ENCODE measurements at places on chromosomes 3 and 15.

- DNase-seq: no peak
Measured at GRCh38 chr3:186360779-186361178, 1.3 kb downstream of the DGKG start.

GRCh38 chr3:188926111-188926510 is 245.7 kb upstream of the TPRG1 start:
- DNase-seq: no peak

- no peak for DNase-seq
Measured at GRCh38 chr3:149702691-149703441, 45.0 kb upstream of the WWTR1 start.

GRCh38 chr3:56012721-56013120 is 455.5 kb downstream of the ERC2 start:
- DNase-seq: no peak

DNA sequence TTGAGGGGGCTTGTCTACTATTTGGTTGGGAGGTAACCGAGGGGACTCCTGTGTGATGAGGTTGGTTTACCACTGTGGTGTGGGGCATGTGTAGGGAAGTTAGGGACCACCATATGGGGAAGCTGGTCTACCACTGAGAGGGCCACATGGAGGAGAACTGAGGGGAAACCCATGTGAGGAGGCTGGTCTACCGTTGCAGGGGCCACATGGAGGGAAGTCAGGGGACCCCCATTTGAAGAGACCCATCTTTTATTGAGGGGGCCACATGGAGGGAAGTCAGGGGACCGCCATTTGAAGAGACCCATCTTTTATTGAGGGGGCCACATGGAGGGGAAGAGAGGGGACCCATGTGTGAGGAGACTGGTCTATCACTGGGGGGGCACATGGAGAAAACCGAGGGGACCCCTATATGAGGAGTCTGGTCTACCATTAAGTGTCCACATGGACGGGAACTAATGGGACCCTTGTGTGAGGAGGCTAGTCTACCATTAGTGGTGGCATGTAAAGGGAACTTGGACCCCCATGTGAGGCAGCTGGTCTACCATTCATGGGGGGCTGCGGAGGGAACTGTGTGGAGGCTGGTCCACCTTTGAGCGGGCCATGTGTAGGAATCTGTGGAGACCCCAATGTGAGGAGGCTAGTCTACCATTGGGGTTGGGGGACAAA is 165.5 kb downstream of the FBLN2 start:
- no peak for DNase-seq

GRCh38 chr15:63908281-63908680 is 74.5 kb upstream of the HERC1 start:
- DNase-seq: no peak

- DNase-seq: no peak
Measured at GRCh38 chr3:122052968-122053367, 2.2 kb upstream of the CD86 start.

DNA sequence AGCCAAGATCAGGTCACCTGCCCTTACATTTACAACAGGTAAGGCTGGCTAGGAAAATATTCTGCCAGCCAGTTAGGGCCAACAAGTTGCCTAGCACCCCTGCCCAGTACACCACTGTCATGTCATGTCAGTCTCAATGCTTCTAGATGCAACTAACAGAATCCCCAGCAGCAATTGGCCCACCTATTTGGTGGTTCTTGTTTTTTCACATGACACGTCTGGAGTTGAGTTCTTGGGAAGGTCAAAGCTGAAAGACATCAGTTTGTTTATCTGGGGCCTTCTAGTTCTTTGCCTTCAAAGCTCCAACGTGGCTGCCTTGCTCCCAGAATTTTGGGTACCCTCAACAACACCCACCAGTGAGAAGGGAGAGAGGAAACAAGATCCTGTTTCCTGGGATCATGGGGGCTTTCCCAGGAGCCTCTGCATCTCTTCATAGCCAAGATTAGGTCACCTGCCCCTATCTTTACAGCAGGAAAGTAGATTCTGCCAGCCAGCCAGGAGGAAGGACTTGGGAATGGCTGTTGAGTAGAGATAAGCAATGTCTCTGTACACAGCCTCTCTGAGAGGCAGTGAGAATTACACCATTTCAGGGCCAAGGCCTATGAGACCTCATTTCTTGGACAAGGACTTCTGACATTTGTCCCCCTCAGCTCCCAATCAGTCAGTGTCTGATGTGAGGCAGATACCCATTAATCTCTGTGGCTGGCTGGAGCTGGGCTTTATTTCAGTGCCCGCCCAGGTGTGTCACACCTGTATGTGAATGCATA is 8.6 kb downstream of the GPX1 start:
- DNase-seq: no peak

DNA sequence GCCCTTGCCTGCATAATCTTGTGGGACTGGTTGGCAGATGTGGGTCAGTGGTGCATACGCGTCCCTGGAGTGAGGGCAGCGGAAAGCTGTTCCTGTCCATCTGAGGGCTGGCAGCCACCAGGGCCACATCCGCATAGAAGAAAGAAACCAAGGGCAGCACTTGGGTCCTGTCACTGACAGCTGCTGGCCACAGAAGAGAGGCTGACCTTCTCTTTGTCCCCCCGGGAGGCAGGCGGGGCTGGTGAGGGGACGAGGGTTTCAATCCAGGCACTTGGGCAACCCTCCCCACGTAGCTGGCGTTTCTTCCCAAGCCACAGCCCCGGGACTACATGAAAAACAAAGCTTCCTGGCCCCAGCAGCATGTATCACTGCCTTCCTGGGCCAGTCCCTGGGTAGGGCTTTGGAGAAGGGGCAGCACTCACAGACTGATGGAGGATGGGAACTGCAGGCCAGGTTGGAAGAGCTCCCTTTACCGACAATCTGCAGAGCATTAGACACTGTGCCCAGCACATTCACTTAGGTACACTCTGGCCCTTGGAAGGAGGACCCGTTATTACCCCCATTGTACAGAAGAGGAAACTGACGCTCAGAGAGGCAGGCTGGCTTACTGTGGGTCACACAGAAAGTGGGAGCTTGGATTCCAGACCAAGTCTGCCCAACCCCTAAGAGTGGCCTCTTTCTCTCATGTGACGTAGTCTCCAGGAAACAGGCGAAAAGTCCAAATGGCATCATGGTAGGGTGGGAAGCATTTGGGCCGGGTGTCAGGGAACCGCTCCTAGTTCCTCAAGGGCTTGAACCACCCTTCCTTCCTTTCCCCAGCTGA is 78.8 kb upstream of the SLC6A6 start:
- DNase-seq: no peak

DNA sequence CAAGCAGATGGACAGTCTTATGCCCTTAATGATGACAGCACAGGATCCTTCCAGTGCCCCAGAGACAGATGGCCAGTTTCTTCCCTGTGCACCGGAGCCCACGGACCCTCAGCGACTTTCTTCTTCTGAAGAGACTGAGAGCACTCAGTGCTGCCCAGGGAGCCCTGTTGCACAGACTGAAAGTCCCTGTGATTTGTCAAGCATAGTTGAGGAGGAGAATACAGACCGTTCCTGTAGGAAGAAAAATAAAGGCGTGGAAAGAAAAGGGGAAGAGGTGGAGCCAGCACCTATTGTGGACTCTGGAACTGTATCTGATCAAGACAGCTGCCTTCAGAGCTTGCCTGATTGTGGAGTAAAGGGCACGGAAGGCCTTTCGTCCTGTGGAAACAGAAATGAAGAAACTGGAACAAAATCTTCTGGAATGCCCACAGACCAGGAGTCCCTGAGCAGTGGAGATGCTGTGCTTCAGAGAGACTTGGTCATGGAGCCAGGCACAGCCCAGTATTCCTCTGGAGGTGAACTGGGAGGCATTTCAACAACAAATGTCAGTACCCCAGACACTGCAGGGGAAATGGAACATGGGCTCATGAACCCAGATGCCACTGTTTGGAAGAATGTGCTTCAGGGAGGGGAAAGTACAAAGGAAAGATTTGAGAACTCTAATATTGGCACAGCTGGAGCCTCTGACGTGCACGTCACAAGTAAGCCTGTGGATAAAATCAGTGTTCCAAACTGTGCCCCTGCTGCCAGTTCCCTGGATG is 198.7 kb downstream of the AKAP13 start:
- DNase-seq: no peak

DNA sequence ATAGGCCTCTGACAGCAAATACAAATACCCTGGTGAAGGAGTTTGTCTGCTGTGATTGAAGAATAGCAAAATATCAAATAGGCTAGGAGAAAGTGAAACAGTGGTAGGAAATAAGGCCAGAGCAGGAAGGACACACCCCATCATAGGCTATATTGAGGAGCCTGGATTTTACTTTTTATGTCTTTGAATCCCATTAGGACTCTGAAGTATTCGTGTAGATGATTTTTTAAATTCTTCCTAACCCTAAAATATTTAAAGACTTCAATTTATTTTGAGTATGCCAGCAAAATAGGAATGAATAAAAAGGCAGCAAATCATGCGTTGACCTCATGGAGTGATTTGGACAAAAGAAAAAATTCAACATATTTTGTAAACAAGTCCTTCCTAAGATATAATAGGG is 562.8 kb downstream of the NAALADL2 start:
- DNase-seq: no peak

GRCh38 chr15:57611938-57612337 is 20.2 kb downstream of the MYZAP start:
- DNase-seq: no peak

GRCh38 chr15:67175643-67176071 is 78.8 kb downstream of the AAGAB start:
- no peak for DNase-seq

DNA sequence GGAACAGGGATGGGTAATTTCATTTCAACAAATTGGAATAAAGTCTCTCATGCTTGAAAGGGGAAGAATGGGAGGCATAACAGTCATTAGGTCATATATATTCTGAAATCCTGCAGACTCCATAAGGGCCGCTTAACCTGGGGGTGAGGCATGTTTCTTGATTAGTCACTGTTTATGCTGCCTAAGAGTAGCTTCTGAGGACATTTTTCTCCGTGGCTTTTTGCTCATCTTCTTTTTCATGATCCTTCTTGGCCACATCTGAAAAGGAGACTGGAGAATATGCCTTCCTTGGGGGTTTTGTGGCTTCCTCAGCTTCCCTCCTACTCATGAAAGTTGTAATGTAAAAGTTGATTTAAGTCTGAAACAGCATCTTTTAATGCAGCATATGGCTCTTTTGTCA is 20.0 kb upstream of the CFAP20DC start:
- no peak for DNase-seq

DNA sequence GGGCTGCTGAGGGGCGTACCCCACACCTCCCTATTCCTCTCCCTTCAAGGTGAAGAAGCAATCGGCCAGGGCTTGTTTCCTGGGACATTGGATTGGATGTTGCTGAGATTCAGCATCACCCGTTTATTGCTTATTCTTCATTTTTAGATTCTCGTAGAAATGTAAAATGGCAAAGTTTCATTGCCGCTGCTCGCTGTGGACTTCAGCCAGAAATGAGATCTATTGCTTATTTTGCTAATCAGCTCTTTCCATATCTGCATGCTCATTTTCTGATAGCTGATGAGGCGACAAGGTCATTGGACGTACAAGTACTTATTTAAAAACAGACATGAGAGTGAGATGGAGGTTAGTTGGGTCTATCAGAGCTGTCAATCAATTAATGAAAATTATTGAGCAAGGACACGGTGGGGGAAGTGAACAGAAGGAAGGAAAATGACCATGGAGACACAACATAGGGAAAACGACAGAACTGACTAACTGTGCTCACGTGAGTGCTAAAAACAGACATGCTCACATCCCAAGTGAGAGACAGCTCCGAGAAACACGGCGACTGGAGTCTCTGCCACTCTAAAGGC is 471.2 kb downstream of the NR2F2 start:
- DNase-seq: no peak

- DNase-seq: no peak
Measured at GRCh38 chr15:61327019-61327631, 98.0 kb upstream of the RORA start.

- no peak for DNase-seq
Measured at GRCh38 chr3:65151666-65152065, 463.9 kb upstream of the ADAMTS9 start.

DNA sequence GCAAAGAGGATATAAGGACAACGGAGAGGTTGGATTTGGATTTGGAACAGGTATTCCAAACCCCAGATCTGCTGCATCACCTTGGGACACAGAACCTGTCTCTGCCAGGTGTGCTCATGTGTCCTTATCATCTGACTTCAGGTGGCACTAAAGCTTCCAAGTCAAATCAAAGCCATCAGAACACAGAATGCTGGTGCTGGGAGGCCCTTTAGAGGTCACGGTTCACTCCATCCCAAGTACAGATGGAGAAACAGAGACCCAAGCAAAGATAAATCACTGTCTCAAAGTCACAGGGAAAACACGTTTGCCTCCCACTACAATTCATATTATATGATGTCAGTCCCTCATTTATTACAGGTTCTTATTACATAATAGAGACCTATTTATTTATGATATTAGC is 72.8 kb downstream of the HES1 start:
- DNase-seq: no peak

GRCh38 chr3:174352227-174352626 is 506.9 kb upstream of the NAALADL2 start:
- DNase-seq: no peak

GRCh38 chr3:43155464-43156121 is 49.7 kb upstream of the POMGNT2 start:
- no peak for DNase-seq

GRCh38 chr3:194951931-194952582 is 266.4 kb downstream of the FAM43A start:
- DNase-seq: no peak

DNA sequence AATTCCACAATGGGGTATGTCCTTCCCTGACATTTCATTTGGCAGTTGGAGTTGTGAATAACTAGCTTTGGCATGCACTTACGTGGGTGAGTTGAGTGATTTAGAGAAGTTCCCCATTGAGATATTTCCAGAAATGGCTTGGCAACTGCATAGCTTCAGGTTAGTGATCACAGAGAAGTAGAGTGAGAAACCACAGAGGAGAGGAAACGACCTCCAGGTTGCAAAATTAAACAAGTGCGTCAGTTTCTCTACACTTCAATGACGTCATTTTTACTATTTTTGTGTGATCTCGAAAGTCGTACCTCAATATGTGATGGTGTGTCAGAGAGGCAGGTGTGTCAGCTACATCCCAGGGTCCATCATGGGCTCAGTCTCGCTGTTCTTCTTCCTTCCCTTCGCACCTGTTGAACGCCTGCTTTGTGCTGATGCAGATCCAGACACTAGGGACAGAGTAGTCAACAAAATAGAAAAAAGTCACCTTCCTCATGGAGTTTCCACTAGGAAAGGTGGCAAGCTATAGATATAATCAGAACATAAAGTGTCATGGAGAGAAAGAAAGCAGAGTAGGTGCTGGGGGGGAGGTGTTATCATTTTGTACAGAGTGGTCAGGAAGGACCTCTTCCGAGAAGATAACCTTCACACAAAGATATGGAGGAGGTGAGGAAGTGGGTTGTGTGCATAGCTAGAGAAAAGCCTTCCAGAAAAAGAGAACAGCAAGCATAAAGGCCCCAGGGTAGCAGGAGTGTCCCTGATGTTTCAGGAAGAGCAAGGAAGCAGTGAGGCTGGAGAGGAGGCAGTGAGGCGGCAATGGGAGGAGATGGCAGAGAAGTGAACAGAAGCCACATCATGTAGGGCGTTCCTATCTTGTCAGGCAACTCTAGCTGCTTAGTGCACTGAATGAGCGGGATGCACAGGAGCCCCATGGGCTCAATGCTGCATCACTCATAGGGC is 75.6 kb downstream of the MCTP2 start:
- no peak for DNase-seq

- no peak for DNase-seq
Measured at GRCh38 chr3:133113927-133114597, 75.9 kb downstream of the TMEM108 start.

GRCh38 chr3:71035314-71035713 is 548.2 kb downstream of the FOXP1 start:
- no peak for DNase-seq

- no peak for DNase-seq
Measured at GRCh38 chr3:146148468-146148931, 12.5 kb downstream of the PLOD2 start.

- DNase-seq: no peak
Measured at GRCh38 chr15:82921242-82921641, 31.3 kb downstream of the HOMER2 start.
